ENCODE measurements at places on chromosomes 1 and 21. TPM values are rescaled to one million over a fixed set of nuclear protein-coding genes. Genes with fewer than 3 reads are reported as not detected.

Gene C1orf115
- total RNA-seq, result 0.52 TPM

Gene S100A8
- total RNA-seq, result not detected

Gene NUF2
- 23.7 TPM for total RNA-seq

Gene WNT3A
- total RNA-seq, result not detected

Gene MEGF6
- total RNA-seq, result 20.3 TPM

Gene TAL1
- total RNA-seq, result not detected

Gene RPS8
- 1,742 TPM for total RNA-seq

DNA sequence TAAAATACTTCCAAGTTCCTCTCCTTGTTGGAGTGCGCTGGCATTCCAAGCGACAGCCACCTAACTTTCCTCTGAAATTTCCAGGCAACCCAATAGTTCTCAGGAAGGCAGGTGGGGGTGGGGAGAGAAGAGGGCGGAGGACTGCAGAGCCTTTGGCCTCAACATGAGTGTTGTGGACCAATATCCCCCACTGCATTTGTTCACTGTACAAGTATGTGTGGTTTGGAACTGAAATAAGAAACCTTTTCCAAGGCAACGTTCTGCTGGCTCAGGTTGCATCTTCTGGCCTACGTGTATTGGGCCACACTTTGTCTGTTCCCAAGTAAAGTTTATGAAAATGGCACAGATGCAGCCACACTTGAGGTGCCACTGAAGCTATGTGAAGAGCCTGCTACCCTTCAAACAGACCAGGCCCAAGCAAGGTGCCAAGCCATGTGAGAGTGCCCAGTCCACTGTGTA is 153.4 kb downstream of the DHRS3 start:
- peak overlapping the region; percentile 72 for H3K27ac ChIP-seq
- peaks cover 36% of the 10 kb centered on the region for H3K36me3 ChIP-seq
- DNase-seq, result peak; percentile 22
- peaks cover 6% of the 10 kb centered on the region for H3K27me3 ChIP-seq
- H3K4me3 ChIP-seq, result no peak overlapping the region

DNA sequence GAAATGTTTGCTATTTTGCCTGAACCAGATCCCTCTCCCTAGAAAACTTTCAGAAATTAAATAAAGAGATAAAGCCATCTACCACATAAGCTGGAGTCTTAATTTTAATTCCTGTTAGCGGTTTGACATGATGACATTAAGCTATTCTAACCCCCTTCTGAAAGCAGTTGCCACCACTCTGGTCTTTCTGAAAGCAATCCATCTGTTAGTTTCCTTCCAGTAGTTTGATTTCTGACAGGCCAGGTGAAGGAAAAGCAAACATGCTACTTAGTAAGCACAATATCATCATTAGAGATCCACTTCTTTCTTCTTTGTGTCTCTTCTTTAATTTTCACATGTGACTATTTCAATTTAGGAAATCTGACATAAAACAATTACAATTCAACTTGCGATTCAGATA is 39.9 kb downstream of the RGL1 start:
- no peak overlapping the region for H3K4me3 ChIP-seq
- H3K27me3 ChIP-seq, result peaks cover 1% of the 10 kb centered on the region
- peaks cover 61% of the 10 kb centered on the region for H3K4me1 ChIP-seq
- DNase-seq, result no peak
- H3K36me3 ChIP-seq, result peaks cover 6% of the 10 kb centered on the region

GRCh38 chr1:185585770-185586169 is 148.4 kb upstream of the HMCN1 start:
- peaks cover 17% of the 10 kb centered on the region for H3K36me3 ChIP-seq
- H3K27me3 ChIP-seq, result peaks cover under 1% of the 10 kb centered on the region
- H3K27ac ChIP-seq, result no peak overlapping the region
- DNase-seq, result no peak
- H3K4me1 ChIP-seq, result peaks cover 27% of the 10 kb centered on the region

DNA sequence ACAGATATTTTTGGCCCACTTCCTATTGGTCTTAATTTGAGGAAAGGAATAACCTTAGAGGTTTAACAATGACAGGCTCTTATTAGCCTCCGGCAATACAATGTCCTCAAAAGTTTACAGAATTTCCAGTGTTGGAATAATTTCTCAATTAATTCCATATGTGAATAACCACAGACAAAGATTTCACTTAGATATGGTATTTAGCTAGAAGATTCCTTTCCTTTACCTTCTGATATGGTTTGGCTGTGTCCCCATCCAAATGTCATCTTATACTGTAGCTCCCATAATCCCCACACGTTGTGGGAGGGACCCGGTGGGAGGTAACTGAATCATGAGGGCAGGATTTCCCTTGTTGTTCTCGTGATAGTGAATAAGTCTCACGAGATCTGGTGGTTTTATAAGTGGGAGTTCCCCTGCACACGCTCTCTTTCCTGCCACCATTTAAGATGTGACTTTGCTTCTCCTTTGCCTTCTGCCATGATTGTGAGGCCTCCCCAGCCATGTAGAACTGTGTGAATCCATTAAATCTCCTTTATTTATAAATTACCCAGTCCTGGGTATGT is 54.9 kb upstream of the RGS7 start:
- H3K4me1 ChIP-seq, result peaks cover 73% of the 10 kb centered on the region
- H3K27me3 ChIP-seq, result no peaks in the 10 kb centered on the region
- peak overlapping the region; percentile 59 for H3K27ac ChIP-seq
- H3K36me3 ChIP-seq, result peaks cover 24% of the 10 kb centered on the region
- peak overlapping the region; percentile 25 for H3K4me3 ChIP-seq

DNA sequence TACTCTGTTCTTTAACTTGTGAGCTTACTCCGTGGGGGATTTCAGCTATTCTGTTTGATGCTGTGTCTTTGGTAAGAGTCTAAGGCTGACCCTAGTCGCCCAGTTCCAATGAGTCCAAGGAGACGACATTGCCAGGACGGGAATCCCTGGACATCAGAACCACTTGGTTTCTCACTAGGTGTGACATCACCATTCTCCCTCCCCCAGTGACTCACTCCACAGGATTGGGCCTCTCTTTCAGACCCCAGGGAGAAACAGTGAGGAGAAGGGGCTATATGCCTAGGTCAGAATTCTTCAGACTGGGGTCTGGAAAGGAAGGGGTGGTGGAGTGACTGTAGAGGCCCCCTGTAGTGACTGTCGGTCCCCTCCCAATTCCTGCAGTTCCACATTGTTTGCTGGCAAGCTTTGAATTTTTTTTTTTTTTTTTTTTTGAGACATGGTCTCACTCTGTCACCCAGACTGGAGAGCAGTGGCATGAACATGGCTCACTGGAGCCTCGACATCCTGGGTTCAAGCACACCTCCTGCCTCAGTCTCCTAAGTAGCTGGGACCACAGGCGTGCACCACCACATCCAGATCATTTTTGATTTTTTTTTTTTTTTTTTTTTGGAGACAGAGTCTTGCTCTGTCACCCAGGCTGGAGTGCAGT is 21.3 kb downstream of the ALPL start:
- H3K27ac ChIP-seq, result no peak overlapping the region
- no peak overlapping the region for H3K4me3 ChIP-seq
- H3K4me1 ChIP-seq, result no peaks in the 10 kb centered on the region
- no peak for DNase-seq
- no peaks in the 10 kb centered on the region for H3K36me3 ChIP-seq

- 0 out of 2 replicates have a peak, but pooled peaks cover 5% of the 10 kb centered on the region for H3K36me3 ChIP-seq
- no peaks in the 10 kb centered on the region for H3K4me1 ChIP-seq
- no peak for DNase-seq
- no peak overlapping the region for H3K27ac ChIP-seq
- peaks cover 3% of the 10 kb centered on the region for H3K27me3 ChIP-seq
Measured at GRCh38 chr21:38869946-38870345, 64.2 kb downstream of the ETS2 start.

GRCh38 chr1:221241157-221241556 is 361.9 kb downstream of the HLX start:
- DNase-seq, result no peak
- no peaks in the 10 kb centered on the region for H3K4me1 ChIP-seq
- H3K36me3 ChIP-seq, result no peaks in the 10 kb centered on the region
- no peak overlapping the region for H3K27ac ChIP-seq
- H3K4me3 ChIP-seq, result no peak overlapping the region
- peaks cover 2% of the 10 kb centered on the region for H3K27me3 ChIP-seq

- no peak overlapping the region for H3K27ac ChIP-seq
- H3K4me1 ChIP-seq, result peaks cover 5% of the 10 kb centered on the region
- H3K27me3 ChIP-seq, result no peaks in the 10 kb centered on the region
- DNase-seq, result peak; percentile 53
Measured at GRCh38 chr1:61853583-61853982, 111.3 kb downstream of the PATJ start.

- H3K4me3 ChIP-seq, result no peak overlapping the region
- no peaks in the 10 kb centered on the region for H3K4me1 ChIP-seq
- H3K36me3 ChIP-seq, result no peaks in the 10 kb centered on the region
- H3K27ac ChIP-seq, result no peak overlapping the region
Measured at GRCh38 chr1:230794431-230794830, 47.2 kb downstream of the CAPN9 start.

DNA sequence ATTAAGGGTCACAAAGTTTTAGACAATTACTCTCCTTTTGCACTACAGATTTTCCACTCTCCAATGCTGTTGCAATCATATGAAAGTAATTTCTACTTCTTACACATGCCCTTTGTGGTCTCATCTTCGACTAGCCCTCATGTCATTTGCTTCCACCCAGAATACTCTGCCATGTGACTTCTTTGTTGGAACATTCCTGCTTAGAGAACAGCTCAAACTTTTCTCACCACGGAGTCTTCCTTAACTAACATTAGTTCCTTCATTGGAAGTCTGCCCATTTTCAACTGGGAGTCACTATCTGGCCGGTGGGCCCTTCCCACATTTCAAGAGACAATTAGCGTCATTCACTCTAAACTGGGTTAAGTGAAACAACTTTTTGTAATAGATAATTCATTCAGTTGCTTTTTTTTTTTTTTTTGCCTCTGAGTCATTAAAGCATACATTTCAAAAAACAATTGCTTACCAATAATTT is 142.6 kb upstream of the PALMD start:
- H3K4me3 ChIP-seq, result no peak overlapping the region
- no peak for DNase-seq
- no peaks in the 10 kb centered on the region for H3K36me3 ChIP-seq
- H3K27me3 ChIP-seq, result peaks cover 3% of the 10 kb centered on the region
- no peak overlapping the region for H3K27ac ChIP-seq
- H3K4me1 ChIP-seq, result no peaks in the 10 kb centered on the region

DNA sequence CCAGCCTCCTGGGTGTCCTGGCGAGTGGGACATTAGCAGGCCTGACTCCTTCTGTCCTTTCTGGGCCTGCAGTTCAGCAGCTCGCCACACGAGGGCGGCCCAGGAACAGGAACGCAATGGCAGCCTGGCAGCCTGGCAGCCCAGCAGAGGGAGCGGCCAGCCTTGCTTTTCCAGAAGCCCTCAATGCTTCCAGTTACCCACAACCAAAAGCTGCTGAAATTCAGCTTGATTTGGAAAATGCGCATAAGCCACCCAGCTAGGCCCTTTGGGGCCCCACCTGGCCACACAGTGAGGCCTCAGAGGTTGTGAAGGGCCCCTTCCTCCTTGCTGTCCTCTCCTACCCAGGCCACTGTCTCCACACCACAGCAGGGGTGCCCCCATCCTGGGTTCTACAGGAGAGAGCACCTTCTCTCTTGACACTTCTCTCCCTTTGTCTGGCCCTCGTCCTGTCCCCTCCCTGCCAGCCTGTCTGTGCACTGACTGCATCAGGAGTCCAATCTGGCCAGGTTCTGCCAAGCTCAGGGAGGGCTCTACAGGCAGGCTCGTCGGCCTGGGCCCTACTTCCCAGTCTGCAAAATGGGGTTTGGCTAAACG is 103.4 kb upstream of the VAMP3 start:
- H3K4me1 ChIP-seq, result peaks cover 14% of the 10 kb centered on the region
- peaks cover 21% of the 10 kb centered on the region for H3K27me3 ChIP-seq
- DNase-seq, result peak; percentile 85

DNA sequence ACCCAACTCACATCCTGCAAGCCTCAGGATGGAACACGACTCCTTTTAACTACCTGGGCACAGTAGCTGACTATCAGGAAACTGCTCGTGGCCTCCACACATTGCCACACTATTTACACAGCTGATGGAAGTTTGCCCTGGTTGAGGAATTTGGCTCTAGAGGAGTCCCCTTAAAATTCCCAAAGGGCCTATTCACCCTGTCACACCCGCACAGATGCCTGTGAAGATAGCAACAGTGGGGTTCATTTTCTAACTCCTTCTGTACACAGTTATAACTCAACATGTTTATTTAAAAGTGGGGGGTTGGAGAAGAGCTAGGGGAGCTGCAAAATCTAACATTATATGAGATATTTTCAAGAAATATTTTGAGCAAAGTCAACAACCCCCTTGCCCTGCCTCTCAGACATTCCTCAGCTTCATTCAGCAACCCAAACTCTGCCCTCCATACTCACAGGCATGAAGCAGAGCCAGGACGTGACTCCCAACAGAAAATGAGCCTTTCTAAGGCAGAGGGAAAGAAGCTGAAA is 35.8 kb upstream of the CCN1 start:
- peak overlapping the region; percentile 79 for H3K27ac ChIP-seq
- peak; percentile 81 for DNase-seq
- peaks cover 97% of the 10 kb centered on the region for H3K4me1 ChIP-seq
- H3K27me3 ChIP-seq, result peaks cover 20% of the 10 kb centered on the region
- peaks cover 64% of the 10 kb centered on the region for H3K36me3 ChIP-seq
- H3K4me3 ChIP-seq, result peak overlapping the region; percentile 71

GRCh38 chr21:36792505-36792967 is 93.6 kb downstream of the SIM2 start:
- H3K4me1 ChIP-seq, result peaks cover 18% of the 10 kb centered on the region
- H3K27ac ChIP-seq, result no peak overlapping the region
- H3K27me3 ChIP-seq, result no peaks in the 10 kb centered on the region

DNA sequence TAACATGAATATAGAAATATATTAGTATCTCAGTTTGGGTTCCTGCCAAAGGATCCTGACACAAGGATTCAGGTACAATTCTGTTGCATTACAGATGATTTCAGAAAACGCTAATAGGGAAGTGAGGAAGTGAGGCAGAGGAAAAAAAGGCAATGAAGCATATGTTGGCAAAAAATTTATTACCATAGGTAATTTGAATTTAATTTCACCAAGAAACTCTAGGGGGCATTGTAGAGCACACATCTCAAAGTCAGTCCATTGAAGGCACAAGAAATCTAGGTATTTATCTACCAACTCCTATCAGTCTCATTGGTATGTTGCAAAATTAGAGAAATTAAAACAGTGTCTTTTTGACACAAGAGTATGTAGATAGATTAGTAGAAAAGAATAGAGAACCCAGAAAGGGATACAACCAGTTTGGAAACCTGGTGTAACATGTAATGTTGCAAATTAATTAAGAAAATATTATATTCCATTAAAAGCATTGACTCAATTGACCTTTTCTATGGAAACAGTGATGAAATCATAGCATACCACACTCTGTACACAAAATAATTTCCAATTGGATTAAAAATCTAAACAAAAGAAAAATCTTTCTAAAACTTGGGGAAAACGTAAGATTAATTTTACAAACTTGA is 104.9 kb upstream of the SNX7 start:
- no peak overlapping the region for H3K4me3 ChIP-seq
- peaks cover 2% of the 10 kb centered on the region for H3K27me3 ChIP-seq
- H3K36me3 ChIP-seq, result no peaks in the 10 kb centered on the region
- DNase-seq, result peak; percentile 17
